ENCODE measurements at places on chromosomes 1 and 21.

- DNase-seq: no peak
Measured at GRCh38 chr1:174301295-174302077, 142.2 kb downstream of the RABGAP1L start.

DNA sequence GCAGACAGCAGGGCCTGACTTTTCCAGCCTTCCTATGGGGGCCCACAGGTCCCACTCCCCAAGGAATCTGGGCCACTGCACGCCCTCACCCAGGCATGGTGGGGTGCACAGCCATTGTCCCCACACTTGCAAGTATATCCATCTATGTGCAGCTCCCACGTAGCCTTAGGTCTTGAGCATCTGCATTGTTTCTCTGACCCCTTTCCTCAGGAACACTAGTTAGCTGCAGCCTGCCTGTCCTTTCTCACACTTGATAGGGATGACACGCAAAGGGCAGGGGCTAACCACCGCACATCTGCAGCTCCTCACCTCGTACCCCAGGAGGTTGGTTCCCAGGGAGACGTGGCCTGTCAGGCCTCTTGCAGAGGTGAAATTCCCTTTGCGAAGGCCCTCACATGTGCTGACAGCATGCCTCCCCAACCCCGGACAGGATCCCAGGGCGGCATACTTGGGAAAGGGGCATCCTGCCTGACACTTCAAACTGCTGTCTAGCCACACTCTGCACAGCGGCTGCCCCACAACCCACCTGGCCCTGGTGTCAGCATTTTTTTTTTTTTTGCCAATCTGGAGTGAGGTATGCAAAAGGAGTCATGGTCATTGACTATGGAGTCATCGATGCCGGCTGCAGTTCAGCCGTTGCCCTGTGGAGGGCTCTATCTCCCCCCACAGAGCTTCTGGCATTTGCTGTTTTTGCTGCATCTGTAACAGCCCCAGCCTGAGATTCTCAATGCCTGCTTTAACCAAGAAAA lies 5.0 kb downstream of the JMJD4 start:
- peak; percentile 60 for DNase-seq

DNA sequence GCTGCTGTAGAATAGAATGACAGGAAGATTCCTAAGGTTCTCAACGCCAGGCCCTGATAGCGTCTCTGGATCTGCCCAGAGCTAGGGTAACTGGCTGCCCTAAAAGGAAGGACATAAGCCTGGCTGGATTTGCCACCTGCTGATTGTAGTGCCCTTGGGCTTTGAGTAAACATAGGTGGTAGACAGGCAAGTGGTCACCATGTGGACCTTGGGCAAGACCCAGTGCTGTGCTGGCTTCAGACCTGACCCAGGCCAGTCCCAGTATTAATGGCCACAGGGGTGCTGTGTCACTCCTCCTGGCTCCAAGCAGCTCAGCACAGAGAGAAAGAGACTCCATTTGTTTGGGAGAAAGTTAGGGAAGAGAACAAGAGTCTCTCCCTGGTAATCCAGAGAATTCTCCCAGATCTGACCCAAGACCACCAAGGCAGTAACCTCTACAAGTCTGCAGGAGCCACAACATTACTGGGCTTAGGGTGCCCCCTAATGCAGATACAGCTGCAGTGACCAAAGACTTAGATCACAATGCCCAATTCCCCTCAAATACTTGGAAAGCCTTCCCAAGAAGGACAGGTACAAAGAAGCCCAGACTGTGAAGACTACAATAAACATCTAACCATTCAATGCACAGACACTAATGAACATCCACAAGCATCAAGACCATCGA lies 44.5 kb downstream of the PHTF1 start:
- no peak for DNase-seq

GRCh38 chr1:12537906-12538461 lies 80.0 kb downstream of the DHRS3 start:
- DNase-seq: no peak

DNA sequence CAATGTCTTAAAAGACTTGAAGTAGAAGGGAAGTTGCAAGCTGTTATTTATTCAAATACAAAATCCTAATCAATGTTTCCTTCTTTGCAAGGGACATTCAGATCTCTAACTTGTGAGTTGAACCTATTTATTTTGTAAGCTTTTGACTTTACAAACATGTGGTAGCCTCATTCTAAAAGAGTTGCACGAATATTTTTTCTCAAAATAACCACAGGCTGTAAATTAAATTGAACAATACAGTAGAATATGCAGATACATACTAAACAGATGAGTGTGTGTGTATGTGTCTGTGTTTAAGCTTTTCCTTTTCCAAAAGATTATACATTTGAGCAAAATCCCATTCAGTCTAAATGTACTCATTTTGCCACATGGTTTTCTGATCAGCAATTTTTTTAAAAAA lies 4.8 kb upstream of the DYNLT5 start:
- DNase-seq: no peak

- DNase-seq: peak; percentile 76
Measured at GRCh38 chr1:231924180-231924579, 297.6 kb downstream of the DISC1 start.

DNA sequence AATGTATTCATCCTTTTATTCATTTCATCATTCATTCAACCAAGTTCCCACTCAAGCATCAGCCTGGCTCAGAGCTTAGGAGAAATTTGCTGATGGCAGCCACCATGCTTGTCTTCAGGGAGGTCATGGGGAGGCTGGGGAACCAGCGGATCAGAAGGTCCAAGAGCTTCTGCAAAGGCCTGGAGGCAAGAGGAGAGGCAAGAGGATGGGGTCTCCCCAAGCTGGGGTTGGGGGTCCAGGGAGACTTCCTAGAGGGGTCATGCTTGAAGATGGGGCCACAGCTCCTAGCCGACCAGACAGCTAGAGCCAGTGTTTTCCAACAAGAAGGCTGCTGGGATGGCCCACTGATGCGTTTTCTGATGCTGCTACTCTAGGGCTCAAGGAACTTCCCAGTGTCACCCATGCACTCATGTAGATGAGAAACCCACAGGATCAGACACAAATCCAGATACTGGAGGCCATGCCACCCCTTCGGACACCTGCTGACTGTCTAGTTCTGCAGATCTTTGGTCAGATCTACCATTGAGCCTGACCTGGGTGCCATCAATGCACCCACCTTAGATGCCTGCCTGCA lies 315.2 kb downstream of the AJAP1 start:
- DNase-seq: no peak

DNA sequence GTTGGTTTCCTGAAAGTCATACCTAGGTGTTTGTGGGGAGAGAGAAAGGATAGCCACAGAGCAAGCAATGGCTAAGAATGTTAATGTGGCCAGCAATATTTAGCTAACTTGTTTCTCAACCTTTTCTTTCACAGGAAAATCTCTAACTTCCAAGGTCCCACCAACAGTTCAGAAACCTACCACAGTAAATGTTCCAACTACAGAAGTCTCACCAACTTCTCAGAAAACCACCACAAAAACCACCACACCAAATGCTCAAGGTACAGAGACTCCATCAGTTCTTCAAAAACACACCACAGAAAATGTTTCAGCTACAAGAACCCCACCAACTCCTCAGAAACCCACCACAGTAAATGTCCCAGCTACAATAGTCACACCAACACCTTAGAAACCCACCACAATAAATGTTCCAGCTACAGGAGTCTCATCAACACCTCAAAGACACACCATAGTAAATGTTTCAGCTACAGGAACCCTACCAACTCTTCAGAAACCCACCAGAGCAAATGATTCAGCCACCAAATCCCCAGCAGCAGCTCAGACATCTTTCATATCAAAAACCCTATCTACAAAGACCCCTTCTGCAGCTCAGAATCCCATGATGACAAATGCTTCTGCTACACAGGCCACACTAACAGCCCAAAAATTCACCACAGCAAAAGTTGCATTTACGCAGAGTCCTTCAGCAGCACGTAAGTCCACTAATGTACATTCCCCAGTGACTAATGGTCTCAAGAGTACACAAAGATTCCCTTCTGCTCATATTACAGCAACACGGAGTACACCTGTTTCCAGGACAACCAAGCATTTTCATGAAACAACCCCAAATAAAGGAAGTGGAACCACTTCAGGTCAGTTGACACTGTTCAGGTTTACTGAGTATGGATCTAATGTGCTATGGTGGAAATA lies 15.3 kb downstream of the CD55 start:
- DNase-seq: no peak

GRCh38 chr1:16042096-16042495 lies 1.5 kb upstream of the CLCNKB start:
- DNase-seq: no peak

- peak; percentile 42 for DNase-seq
Measured at GRCh38 chr1:228007049-228007800, 427 bp downstream of the WNT3A start.

- no peak for DNase-seq
Measured at GRCh38 chr1:9302745-9303524, 10.2 kb downstream of the SPSB1 start.

GRCh38 chr1:116666187-116667077 lies 1.1 kb downstream of the IGSF3 start:
- DNase-seq: peak; percentile 56

- DNase-seq: peak; percentile 57
Measured at GRCh38 chr1:67896826-67897225, 63.6 kb upstream of the GNG12 start.

GRCh38 chr1:156708218-156708661 lies 2.9 kb upstream of the CRABP2 start:
- no peak for DNase-seq

DNA sequence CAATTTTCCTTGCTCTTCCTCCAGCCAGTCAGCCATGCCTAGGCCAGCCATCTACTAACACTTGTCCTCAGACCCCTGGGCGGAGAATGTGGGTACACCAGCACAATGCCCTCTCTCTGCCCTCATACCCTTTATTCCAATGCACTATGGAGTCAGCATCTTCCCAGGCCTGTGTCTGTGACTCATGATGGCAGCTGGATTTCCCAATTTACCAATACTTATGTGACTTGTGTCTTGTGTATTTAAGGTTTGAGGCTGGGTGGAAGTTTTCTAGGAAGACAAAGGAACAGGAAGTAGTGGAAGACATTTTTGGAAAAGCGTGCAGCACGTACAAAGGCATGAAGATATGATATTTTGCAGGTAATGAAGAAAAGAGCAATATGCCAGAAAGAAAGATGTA lies 114.3 kb downstream of the NMNAT2 start:
- peak; percentile 56 for DNase-seq

GRCh38 chr1:66368261-66368660 lies 165.7 kb upstream of the SGIP1 start:
- DNase-seq: no peak

DNA sequence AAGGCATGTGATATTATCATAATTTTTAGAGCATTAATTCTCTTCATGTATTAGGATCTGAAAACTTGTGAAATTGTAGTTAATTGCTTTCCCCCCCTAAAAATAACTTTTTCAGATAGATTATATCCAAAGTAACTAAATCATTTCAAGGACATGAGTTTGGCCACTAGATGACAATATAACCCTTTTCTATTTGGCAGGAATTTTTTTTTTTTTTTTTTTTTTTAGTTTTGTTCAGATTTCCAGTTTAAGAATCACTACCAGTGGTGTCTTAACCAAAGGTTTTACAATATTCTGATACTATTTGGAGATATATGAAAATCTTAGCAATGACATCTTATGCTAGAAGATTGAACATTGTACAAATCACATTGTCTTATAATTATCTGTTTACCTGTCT lies 370.8 kb downstream of the AMY1C start:
- DNase-seq: peak; percentile 11

DNA sequence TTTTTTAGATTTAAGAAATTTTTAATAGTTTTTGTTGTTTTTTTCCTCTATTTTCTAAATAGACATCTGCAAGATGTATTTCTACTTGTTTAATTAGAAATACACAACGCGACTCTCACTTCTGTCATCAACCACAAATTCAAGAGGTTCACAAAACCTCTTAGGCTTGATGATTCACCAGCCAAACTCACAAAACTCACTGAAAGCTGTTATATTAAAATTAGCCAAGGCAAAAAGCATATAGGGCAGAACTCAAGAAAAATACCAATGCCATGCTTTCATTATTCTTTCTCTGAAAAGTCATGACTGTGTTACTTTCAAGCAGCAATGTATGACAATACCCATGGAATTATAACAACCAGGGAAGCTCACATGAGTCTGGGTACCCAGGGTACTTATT lies 487.0 kb upstream of the RGS18 start:
- no peak for DNase-seq

DNA sequence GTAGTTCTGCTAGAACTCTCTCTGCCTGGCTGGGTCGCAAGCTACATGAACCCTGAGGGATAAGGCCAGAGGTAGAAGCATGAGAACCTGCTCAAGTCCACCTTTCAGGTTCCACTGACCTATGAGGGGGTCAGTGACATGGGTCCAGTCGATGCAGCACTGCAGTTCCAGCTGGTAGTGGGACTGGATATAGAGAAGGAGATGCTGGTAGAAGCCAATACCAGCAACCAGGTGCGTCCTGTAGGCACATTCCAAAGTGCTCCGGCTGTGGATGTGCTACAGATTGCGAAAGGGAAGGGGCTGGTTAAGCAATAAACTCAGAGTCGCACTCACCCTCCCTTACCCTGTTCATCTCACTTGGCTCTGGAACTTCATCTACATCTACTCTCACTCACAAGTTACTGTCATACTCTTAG lies 5.7 kb downstream of the SMG5 start:
- no peak for DNase-seq

DNA sequence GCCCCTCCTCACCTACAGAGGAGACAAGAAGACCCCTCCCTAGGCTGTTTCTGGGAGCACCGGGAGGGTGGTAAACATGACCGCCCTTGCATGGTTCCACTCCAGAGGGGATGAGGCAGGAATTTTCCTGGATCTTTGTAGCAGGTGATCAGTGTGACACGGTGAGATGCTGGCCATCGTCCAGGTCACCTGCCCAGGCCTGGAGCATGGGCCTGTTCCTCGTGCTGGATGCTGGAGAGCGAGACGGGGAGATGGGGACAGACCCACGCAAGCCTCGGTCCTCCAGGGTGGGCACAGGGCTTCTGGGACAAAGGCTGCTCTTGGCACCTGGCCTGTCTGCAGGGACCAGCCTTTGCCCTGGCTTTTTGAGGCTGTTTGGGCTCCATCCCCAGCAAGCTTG lies 46.2 kb downstream of the DMRTB1 start:
- no peak for DNase-seq

DNA sequence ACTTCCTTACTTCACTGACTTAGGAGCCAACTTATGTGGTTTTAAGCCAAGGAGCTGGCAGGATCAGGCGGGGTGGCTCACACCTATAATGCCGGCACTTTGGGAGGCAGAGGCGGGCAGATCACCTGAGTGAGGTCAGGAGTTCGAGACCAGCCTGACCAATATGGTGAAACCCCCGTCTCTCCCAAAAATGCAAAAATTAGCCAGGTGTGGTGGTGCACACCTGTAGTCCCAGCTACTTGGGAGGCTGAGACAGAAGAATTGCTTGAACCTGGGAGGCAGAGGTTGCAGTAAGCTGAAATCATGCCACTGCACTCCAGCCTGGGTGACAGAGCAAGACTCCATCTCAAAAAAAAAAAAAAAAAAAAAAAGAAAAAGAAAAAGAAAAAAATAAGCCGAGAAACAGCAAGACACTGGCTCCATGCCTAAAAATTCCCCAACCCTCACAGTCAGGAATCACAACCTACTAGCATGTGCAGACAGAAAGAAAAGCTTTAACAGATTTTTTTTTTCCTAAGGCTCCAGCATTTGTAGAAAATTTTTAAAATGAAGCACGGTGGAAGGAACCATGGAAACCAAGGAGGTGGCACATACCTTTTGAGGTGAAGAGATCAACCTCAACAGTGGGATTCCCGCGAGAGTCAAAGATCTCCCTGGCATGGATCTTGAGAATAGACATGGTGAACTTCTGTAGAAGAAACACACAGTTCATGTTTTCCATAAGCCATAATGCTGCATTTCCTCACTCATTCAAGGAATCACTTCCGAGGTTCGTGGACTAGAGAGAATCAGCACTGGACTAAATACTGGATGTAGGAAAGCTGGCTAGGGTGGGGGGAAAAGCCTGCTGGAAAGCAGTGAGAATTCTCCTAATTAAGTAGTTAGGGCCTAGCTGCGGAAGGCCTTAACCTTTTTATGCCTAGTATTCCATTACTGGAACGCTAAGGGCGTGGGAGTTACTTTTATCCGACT lies 4.0 kb downstream of the ENO1 start:
- DNase-seq: no peak
